ENCODE measurements at places on chromosomes 4 and X.

DNA sequence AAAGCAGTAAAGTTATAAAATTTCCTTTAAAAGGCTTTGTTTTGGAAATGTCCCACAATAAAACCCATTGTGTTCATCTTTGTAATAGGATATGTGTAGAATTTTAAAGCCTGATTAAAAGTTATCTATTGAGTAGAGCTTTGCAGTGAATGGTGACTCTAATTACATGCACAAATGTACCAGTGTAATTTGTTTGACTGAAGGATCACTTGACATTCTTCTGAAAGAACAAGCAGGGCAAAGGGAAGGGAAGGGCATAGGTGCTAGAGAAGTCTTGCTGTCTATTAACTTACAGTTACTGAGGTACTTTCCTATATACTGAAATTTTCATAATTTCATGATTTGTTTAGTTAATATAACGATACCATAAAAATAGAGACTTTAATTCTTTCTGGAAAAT lies 70.8 kb downstream of the STIM2 start:
- no peak for DNase-seq

GRCh38 chr4:183961795-183962194 lies 56.7 kb downstream of the STOX2 start:
- no peak for DNase-seq

DNA sequence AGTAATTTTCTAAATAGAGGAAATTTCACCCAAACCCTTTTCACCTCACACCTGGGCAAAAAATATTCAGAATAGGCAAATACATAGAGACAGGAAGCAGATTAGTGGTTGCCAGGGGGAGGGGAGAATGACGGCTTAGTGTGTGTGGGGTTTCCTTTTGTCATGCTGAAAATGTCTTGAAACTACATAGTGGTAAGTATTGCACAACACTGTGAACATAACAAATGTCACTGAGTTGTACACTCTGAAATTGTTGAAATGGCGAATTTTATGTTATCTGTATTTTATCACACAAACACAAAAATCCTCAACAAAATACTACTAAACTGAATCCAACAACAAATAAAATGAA lies 60.7 kb upstream of the PLAC1 start:
- DNase-seq: no peak

- no peak for DNase-seq
Observed at GRCh38 chr4:105025263-105026017, 121.2 kb upstream of the TET2 start.

GRCh38 chr4:35541146-35541887 lies 703.0 kb downstream of the ARAP2 start:
- DNase-seq: no peak

DNA sequence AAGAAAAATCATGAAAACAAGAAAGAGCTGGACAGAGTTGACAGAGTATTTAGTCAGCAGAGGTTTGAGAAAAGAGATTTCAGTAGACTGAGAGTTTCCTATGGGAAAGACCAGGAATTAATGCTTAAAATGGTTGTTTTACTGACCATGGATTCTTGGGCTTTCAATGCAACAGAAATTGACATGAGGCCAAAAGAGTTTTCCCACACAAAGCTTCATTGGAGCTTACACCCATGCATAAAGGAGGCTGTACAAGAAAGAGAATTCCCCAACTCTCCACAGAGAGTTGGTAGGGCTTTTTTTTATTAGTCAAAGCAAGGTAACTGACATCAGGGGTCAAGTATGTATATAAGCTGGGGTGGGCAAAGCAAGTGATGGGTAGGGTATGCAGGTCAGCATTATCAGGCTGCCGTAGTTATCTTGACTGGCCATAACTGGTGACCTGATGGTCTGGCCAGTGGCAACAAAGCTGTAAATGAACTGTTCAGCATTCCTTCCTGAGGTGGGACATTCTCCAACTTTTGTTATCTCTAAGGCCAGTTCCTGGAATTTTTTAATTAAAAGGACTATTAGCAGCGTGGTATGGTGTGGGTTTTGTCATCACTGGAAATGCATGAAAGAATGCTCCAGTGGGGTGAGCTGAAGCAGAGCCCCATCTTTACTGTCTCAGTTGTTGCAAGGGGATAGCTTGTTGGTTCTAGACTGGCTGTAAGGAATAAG lies 117.0 kb downstream of the ADAM29 start:
- DNase-seq: no peak

DNA sequence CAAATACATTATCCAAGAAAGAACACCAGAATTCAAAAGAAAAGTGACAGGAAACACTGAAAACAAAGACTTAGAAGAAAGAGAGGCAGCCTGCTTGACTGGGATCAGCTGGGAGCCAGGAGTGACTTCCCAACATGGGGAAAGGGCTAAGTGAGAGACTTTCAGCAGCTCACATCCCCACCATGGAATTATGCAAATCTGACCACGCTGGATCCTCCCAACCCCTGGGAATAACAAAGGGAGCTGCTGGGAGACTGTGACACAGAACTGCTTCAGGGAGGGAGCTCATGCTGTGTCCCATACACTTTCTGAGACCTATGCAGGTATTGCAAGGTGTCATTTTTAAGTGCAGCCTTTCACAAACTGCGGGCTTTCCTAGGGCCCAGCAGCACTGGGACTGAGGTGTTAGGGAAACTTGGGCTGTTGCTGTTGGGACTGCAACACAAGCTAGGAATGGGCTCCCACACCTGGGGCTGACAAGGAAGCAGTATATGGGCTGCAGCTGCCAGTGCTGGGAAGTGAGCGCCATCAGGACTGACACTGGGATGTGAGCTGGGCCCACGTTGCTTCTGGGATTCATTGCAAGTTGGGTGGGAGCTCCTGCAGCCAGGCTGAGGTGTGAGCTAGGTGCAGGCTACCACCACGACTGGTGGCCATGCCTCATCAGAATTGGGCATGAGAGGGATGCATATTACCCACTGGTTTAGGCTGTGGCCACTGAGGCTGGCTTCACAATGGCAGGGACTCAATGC lies 139.1 kb downstream of the KDR start:
- no peak for DNase-seq

DNA sequence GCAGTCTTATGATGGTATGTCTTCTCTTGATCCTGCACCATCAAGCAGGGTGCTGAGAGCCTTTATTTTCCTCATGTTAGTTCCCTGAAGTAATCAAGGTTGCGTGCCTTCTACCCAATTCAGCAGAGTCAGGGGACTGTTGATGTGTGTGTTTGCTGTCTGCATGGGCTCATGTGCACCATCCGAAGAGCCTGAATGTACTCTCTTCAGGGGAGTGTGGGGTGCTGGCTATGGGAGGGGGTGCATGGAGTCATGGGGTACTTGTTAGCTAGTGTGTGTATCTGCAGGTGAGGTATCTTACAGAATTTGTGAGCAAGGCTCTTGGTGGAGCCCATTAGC lies 154.3 kb upstream of the ANXA3 start:
- DNase-seq: no peak

DNA sequence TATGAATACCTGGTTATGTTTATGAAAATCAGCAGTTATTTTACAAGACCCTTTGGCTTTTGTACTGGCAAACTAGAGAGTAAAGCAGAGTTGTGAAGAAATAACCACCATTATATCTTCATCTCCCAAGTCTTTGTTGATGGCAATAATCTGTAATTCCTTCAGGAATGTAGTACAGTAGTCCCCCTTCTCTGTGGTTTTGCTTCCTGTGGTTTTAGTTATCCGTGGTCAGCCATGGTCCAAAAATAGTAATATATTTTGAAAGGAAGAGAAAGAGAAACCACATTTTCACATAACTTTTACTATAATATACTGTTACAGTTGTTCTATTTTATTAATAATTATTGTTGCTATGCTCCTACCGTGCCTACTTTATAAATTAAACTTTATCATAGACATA lies 27.8 kb downstream of the BANK1 start:
- no peak for DNase-seq

DNA sequence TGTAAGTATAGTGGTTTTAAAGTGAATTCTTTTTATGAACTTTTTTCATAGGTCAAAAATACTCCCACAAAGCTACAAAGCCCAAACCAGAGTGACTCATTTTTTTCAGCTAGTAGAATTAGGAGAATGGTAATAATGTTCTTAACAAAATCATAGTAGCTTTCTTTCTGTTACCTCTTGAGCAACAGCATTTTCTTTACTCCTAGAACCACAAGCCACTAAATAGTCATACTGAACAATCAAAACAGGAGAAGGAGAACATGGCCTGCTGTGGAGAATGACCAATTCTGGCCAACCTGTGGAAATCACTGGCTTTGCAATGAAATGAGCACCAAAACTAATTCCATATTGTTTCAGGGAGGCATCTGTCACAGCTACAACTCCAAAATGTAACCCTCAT lies 112.9 kb downstream of the AMMECR1 start:
- DNase-seq: no peak

GRCh38 chr4:48642421-48643374 lies 137.4 kb downstream of the FRYL start:
- DNase-seq: no peak

GRCh38 chrX:123665197-123665596 lies 67.7 kb downstream of the THOC2 start:
- DNase-seq: no peak

DNA sequence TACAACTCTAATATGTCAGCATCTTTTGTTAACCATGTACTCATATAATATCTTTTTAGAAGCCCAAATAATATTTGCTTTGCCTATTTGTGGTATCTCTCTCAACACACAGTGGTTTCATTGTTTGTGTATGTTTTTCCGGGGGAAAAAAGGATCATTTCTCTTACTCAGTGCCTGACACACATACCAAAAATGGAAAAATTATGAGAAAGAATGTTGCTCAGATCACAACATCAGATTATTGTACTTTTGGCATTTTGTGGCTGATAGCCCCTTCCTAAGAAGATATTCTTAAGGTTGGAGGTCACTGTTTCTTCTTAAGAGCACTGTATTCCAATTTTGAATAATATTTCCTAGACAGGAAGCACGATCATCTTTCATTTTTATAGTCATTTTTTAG lies 93.6 kb downstream of the PDLIM5 start:
- DNase-seq: no peak

DNA sequence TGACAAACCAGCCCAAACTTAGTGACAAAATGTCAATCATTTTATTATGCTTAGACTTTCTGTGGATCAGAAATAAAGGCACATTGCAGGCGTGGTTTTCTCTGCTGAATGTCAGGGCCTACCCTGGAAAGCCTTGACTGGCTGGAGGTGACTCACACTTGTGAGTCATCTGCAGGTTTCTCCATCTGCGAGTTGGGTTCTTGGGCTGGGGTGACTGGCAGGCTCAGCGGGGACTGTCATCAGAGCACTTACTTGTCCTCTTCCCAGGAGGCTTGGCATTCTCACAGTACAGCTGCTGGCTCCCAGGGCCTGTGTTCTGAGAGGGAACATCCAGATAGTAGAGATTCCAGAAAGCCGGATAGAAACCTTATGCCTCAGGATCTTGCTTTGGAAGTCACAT lies 153.8 kb upstream of the AGA start:
- no peak for DNase-seq

- no peak for DNase-seq
Observed at GRCh38 chrX:118630848-118631247, 96.6 kb upstream of the IL13RA1 start.
